Sciatic nerve (tissue), 2 donors: ENCODE measurements at places on chromosomes 3 and 15. TPM values are rescaled to one million over a fixed set of nuclear protein-coding genes. Genes with fewer than 3 reads are reported as not detected.

NUP210 gene
- 5.5 TPM for total RNA-seq

APBA2 gene
- total RNA-seq, result 3.5 TPM

PARP15 gene
- total RNA-seq, result 3.3 TPM

GOLGA6D gene
- 0.18 TPM for total RNA-seq

GOLGA6A gene
- total RNA-seq, result 0.98 TPM

ZBTB38 gene
- 117 TPM for total RNA-seq

GPD1L gene
- 36.7 TPM for total RNA-seq

CHP1 gene
- 71.6 TPM for total RNA-seq

GABRA5 gene
- total RNA-seq, result not detected

CLDN1 gene
- total RNA-seq, result 130 TPM

SUMF1 gene
- 27.1 TPM for total RNA-seq

MAGI1 gene
- total RNA-seq, result 64.6 TPM
